ENCODE measurements at places on chromosomes 12 and 14. TPM values are rescaled to one million over a fixed set of nuclear protein-coding genes. Genes with fewer than 3 reads are reported as not detected.

DNA sequence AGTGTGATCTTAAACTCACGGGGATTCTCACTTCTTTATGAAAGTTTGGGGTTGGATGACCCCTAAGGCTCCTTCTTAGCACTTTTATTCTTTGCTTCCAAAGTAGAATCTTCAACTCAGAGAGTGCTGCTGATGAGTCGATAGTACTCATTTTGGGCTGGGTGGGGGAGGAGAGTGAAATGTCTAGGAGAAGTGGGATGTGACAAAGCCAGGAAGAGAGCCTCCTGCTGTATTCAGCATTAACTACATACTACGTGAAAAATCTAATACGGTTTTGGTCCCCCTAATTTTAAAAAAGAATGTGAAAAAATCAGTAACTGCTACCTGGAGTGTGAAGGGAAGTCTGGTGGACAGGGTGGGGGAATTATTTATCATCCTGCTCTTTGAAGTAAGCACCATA lies 148.3 kb downstream of the SAMD4A start:
- no peak overlapping the region for H3K4me3 ChIP-seq
- H3K27me3 ChIP-seq, result no peaks in the 10 kb centered on the region
- H3K36me3 ChIP-seq, result no peaks in the 10 kb centered on the region
- no peak for DNase-seq
- H3K4me1 ChIP-seq, result peaks cover 7% of the 10 kb centered on the region

DNA sequence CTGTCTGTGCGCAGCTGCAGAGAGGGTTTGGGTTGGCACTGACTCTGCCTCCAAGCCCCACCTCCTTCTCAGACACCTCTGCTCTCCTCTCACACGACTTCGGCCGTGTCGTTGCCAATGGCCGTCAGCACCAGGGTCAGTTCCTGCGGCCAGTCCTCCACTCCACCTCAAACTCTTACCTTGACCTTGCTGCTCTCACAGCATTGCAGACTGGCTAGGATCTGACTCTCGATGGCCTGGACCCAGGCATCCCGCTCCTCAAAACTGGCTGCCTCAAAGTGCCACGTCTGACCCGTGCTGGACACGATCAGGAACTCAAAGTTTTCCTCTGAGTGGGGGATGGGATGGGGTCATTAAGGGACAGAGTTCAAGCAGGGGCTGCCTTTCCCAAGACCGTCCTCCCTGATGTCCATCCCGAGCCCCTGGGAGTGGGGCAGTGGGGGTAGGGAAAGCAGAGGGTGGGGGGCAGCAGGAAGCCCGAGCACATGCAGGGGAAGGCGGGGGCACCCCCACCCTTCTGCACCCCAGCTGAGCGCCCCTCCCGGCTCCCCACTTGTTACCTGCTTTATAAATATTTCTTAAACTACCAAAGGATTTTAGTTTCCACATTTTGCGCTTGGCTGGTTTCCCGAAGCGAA lies 10.7 kb downstream of the AGAP2 start:
- H3K27ac ChIP-seq, result no peak overlapping the region
- peak overlapping the region; percentile 69 for H3K4me3 ChIP-seq
- peaks cover 97% of the 10 kb centered on the region for H3K27me3 ChIP-seq
- H3K4me1 ChIP-seq, result peaks cover 8% of the 10 kb centered on the region
- H3K36me3 ChIP-seq, result peaks cover 2% of the 10 kb centered on the region

- DNase-seq, result no peak
- no peak overlapping the region for H3K27ac ChIP-seq
- H3K4me1 ChIP-seq, result peaks cover 11% of the 10 kb centered on the region
- no peak overlapping the region for H3K4me3 ChIP-seq
- peaks cover 2% of the 10 kb centered on the region for H3K36me3 ChIP-seq
Observed at GRCh38 chr12:27163048-27163715, 80.8 kb upstream of the C12orf71 start.

- H3K4me3 ChIP-seq, result no peak overlapping the region
- H3K27me3 ChIP-seq, result no peaks in the 10 kb centered on the region
- no peak for DNase-seq
- H3K36me3 ChIP-seq, result peaks cover 13% of the 10 kb centered on the region
- peaks cover 39% of the 10 kb centered on the region for H3K4me1 ChIP-seq
Observed at GRCh38 chr12:109951136-109951535, 45.0 kb downstream of the GIT2 start.

GRCh38 chr12:237026-237815 lies 23.3 kb upstream of the SLC6A12 start:
- H3K4me1 ChIP-seq, result peaks cover 2% of the 10 kb centered on the region
- DNase-seq, result no peak
- H3K36me3 ChIP-seq, result no peaks in the 10 kb centered on the region
- no peaks in the 10 kb centered on the region for H3K27me3 ChIP-seq
- no peak overlapping the region for H3K4me3 ChIP-seq
- H3K27ac ChIP-seq, result no peak overlapping the region

- no peaks in the 10 kb centered on the region for H3K27me3 ChIP-seq
- peaks cover 30% of the 10 kb centered on the region for H3K4me1 ChIP-seq
- DNase-seq, result no peak
- no peaks in the 10 kb centered on the region for H3K36me3 ChIP-seq
- H3K27ac ChIP-seq, result no peak overlapping the region
Observed at GRCh38 chr14:102066041-102066451, 20.8 kb downstream of the HSP90AA1 start.

DNA sequence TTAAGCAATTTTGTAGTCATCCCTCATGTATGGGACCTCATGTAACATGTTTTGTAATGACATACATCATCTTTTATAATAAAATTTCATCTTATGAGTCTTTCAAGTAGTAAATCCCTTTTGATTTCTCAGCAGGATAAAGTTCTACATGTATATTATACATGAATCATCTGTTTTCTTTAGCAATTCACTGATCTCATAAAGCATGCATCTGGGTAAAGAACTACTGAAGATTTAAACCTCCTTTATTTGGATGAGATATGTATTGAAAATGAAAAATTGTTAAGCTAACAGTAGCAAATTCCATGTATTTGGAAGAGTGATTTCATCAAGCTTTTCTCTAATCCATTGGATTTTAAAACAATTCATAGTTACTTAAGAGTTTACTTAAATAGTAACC lies 126.9 kb downstream of the KITLG start:
- no peaks in the 10 kb centered on the region for H3K36me3 ChIP-seq
- no peak overlapping the region for H3K4me3 ChIP-seq
- H3K4me1 ChIP-seq, result peaks cover 6% of the 10 kb centered on the region

- H3K27me3 ChIP-seq, result no peaks in the 10 kb centered on the region
- no peak overlapping the region for H3K4me3 ChIP-seq
- peaks cover 3% of the 10 kb centered on the region for H3K36me3 ChIP-seq
Observed at GRCh38 chr12:44812062-44812461, 64.1 kb downstream of the NELL2 start.

DNA sequence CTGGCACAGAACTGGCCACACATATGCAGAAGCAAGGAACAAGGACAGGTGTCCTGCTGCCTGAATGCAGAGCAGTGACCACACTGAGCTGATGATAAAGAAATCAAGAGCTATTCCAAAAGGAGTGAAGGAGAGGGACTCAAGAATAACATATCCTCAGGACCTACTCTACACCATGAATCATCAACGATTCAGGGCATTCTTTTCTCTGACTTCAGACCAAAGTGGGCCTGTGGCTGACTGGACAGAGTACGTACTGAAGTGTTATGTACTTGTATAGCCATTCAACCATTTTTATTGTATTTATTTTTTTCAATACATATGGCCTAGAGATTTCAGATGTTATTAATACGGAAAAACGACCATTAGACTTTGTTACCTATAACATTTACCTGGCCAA lies 177.5 kb upstream of the TMTC1 start:
- H3K27me3 ChIP-seq, result no peaks in the 10 kb centered on the region
- H3K4me3 ChIP-seq, result no peak overlapping the region
- no peak for DNase-seq
- H3K4me1 ChIP-seq, result no peaks in the 10 kb centered on the region

GRCh38 chr12:41032386-41032785 lies 155.7 kb upstream of the PDZRN4 start:
- DNase-seq, result no peak
- no peak overlapping the region for H3K4me3 ChIP-seq
- H3K27ac ChIP-seq, result no peak overlapping the region

DNA sequence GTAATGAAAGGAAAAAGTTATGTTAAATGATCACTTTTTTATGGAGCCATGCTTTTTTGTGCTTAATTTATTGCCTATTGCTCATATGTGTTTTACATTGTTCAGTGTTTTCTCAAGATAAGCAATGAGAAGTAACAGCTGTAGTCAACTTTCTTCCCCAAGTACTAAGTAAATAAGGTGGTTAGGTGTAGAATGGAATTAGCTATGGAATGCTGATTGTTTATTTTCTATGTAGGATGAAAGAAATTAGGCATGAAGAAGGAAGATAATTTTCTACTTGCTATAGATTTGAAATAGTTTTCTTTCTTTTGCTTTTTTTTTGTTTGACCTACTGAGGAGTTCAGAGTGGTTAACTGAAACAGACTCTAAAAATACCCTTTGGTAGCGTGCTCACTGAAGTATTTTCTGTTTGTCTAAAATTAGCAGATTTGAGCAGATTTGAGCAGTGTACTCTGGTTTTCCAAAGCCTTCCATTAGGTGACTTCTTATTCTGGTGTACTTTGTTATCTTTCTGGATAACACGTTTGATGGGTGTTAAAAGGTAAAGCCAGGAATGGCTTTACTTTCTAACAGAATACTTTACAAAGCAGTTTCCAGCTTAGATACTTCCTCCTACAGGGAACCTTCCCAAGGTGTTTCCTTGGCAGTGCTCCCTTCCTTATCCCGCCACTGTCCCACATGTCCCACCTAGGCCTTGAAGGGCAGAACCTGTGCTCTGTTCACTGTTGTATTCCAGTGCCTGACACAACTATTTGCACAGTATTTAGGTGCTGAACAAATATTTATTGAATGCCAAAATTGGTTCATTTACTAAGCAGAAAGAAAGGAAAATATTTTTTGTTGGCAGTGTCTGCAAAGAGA lies 56.0 kb downstream of the RASSF3 start:
- no peak for DNase-seq
- no peaks in the 10 kb centered on the region for H3K27me3 ChIP-seq
- peaks cover 40% of the 10 kb centered on the region for H3K4me1 ChIP-seq

- no peak overlapping the region for H3K4me3 ChIP-seq
- H3K27ac ChIP-seq, result no peak overlapping the region
- H3K36me3 ChIP-seq, result peaks cover 15% of the 10 kb centered on the region
- H3K27me3 ChIP-seq, result no peaks in the 10 kb centered on the region
- peaks cover 5% of the 10 kb centered on the region for H3K4me1 ChIP-seq
- no peak for DNase-seq
Observed at GRCh38 chr14:55699131-55700057, 119.4 kb downstream of the KTN1 start.

GRCh38 chr14:95255487-95255886 lies 64.2 kb downstream of the CLMN start:
- H3K4me3 ChIP-seq, result peak overlapping the region; percentile 23
- H3K27me3 ChIP-seq, result no peaks in the 10 kb centered on the region
- H3K36me3 ChIP-seq, result no peaks in the 10 kb centered on the region

DNA sequence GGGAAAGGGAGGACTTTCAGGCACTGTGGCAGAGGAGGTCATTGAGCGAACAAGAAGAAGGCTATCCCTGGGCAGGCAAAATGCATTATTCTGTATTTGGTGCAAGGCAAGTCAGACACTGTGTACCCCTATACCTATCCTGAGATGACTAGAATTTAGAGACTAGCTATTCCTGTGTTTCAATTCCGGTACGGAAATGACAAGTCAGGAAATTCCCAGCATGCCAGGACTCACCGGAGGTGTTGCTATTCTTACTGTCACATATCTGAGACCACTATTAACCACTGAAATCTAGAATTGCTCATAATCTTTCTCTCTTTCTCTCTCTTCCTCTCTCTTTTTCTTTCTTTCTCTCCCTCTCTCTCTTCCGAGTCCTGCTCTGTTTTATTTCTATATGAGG lies 297.1 kb downstream of the PDZRN4 start:
- no peaks in the 10 kb centered on the region for H3K27me3 ChIP-seq
- H3K36me3 ChIP-seq, result no peaks in the 10 kb centered on the region
- no peak overlapping the region for H3K4me3 ChIP-seq
- H3K27ac ChIP-seq, result no peak overlapping the region
- DNase-seq, result no peak
- H3K4me1 ChIP-seq, result no peaks in the 10 kb centered on the region

DNA sequence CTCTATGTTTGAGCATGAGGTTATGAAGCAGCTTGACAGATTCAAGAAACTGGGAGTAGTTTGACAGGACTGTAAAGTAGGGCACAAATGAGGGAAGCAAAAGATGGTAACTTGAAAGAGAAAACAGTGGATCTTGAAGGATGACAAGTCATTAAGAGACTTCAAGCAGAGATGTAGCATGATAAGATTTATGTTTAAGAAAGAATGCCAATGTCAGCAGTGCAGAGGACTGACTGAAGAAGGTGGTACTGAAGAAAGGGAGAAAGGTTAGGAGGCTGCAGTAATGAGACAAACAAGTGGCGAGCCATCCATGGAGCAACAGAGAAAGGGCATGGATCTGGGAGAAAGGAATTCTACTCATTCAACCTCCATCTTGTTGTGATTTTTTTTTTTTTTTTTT lies 120.2 kb upstream of the RAP1B start:
- H3K4me1 ChIP-seq, result no peaks in the 10 kb centered on the region
- peaks cover 6% of the 10 kb centered on the region for H3K27me3 ChIP-seq
- no peak overlapping the region for H3K4me3 ChIP-seq
- H3K36me3 ChIP-seq, result no peaks in the 10 kb centered on the region
- H3K27ac ChIP-seq, result no peak overlapping the region

DNA sequence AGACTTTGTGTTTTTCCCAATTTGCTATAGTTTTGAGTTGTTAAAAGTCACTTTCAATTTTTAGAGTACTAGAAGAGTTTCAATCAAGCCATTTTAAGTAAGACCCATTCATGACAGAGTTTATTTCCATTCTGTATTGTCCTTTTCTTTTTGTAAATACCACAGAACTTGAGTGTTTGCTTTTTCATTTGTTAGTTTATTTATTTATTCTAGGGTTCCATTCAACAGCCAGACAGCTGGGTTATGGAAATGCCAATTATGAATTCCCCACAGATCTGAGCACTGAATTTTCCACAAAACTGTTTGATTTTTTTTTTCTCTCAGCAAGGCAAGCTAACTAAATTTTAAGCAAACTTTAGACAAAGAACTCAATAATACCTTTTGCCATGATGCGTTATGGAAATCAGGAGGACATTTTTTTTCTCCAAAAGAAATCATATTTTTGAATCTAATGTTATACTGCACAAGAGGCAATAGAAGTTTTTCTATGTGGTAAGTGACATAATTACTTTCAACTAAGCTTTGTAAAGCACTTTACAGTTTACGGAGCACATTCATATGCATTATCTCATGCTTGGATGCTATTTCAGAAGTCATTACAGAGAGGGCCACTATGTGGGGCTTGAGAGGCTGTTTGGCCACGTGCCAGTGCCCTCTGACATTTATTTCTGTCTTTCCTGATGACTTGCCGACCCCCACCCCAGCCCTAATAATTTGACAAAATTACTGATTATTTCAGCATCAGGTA lies 181.5 kb downstream of the VRK1 start:
- no peaks in the 10 kb centered on the region for H3K4me1 ChIP-seq
- no peak overlapping the region for H3K27ac ChIP-seq
- H3K4me3 ChIP-seq, result no peak overlapping the region
- H3K27me3 ChIP-seq, result no peaks in the 10 kb centered on the region

GRCh38 chr14:31025367-31026076 lies at the start of gene AP4S1:
TSS of gene AP4S1 (plus strand) at chr14:31025649. CDS start at chr14:31066197, 40,548 bp downstream.
- peaks cover 7% of the 10 kb centered on the region for H3K36me3 ChIP-seq
- DNase-seq, result peak; percentile 45
- peak within 1 kb of the TSS; percentile 94 for H3K27ac ChIP-seq

Gene POMT2
- total RNA-seq, result 46.8 TPM

Gene KRT2
- total RNA-seq, result not detected

Data from neural crest cell (in vitro differentiated cells).